Activated naive CD4-positive, alpha-beta T cell treated with anti-CD3 and anti-CD28 coated beads, Interleukin-2, amount 50 U/mL, for 16 hours (primary cell): ENCODE measurements at places on chromosomes 12 and 14.
A peak's percentile ranks its signal among the peaks of the same experiment; 100 is the strongest.

- DNase-seq = no peak
Measured at GRCh38 chr14:53328841-53329240, 175.7 kb upstream of the DDHD1 start.

- no peak for DNase-seq
Measured at GRCh38 chr14:26104717-26105116, 493.1 kb downstream of the NOVA1 start.

- DNase-seq = no peak
Measured at GRCh38 chr12:66275040-66275439, 27.3 kb upstream of the HELB start.

- DNase-seq = peak; percentile 2
Measured at GRCh38 chr12:34598851-34599529, 576.7 kb downstream of the ALG10 start.

DNA sequence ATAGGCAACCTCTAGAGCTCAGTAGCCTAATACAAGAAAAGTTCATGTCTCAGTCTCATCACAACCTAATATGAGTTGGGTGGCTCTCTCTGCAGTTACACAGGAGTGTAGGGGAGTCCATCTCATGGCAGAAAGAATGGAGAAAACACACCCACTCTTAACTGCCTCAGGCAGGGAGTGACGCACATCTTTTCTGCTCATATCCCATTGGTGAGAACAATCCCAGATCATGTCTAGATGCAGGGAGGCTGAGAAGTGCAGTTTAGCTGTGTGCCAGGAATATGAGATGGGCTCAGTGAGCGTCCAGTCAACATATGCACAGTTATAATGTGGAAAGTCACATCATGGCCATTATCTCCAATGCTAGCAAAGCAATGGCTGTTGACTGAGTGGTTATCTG is 59.3 kb upstream of the KCNA5 start:
- DNase-seq = no peak

DNA sequence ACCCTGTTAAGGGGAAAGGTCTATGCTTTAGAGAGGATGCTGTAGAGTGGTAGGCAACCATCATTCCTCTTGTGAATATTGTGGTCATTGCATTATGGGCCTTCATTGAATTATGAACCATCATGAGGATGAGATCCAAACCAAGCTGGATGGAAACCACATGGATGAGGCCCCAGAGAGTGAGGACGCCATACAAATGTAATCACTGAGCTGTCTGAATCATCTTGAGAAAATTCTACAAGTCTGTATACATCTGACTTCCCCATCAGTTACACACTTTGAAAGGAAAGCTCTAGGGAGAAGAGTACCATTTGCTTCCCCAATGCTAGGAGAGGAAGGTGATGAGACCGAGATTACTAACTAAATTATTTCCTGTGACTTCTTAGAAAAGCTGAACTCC is 172.9 kb downstream of the CACNA1C start:
- no peak for DNase-seq

GRCh38 chr12:131865180-131865875 is 29.1 kb upstream of the ULK1 start:
- no peak for DNase-seq

DNA sequence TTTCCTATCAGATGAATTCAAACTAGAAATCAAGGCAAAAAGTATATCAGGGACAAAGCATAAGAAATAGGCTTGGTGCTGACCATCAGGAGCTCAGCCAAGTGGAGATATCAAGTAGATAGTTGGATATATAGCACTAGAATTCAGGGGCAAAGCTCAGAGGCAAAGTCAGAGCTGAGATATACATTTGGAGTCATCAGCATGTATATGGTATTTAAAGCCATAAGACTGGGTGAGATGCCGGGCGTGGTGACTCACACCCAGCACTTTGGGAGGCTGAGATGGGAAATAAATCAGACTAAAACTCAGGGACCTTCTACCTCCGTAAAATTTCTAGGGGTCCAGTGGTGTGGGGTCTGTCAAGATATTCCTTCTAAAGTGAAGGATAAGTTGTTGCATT is 38.9 kb upstream of the LIMA1 start:
- DNase-seq = no peak

DNA sequence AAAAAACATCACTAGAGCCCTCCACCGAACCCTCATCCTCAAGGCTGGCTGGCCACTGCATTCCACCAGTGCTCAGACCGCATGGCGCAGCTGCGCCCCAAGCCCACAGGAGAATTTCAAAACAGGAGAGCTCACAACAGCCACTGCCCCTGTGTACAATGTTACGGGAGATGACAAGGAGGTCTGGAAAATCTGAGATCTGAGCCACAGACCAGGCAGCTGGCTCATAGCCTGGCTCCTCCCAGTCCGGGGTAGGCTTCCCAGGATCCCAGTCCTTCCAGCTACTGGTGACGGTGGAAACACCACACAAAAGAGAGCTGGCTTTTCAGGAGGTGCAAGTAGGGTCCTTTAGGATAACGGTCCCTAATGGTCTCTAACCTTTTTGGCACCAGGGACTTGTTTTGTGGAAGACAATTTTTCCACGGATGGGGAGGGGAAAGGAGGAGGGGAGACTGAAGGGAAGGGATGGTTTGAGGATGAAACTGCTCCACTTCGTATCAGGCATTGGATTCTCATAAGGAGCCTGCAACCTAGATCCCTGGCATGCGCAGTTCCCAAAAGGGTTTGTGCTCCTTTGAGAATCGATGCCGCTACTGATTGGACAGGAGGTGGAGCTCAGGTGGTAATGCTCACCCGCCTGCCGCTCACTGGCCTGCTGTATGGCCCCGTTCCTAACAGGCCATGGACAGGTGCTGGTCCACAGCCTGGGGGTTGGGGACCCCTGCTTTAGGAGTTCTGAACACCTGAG is 23.0 kb upstream of the NRDE2 start:
- DNase-seq = no peak

DNA sequence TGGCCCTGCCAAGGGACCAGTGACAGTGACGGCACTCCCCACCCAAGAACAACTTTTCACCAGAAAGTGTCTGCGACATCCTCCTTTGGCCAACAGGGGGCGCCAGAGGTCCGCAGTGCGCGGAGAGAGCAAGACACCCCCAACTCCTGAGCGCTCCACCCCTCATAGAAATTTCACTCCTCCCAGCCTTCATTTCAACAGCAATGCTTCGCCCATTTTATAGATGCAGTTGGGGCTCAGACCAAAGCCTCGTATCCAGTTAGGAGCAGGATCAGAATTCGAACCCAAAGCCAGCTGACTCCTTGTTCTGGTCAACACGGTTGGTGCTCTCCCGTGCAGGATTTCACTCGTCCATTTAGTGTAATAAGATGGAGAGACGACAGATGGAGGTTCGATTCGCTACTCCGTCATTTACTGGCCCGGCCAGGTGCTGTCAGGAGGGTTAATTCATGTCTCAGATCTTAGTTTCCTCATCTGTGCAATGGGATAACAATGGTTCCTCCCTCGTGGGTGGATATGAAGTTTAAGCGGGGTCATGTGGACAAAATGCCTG is 2.4 kb upstream of the POP5 start:
- peak; percentile 87 for DNase-seq

- peak; percentile 78 for DNase-seq
Measured at GRCh38 chr14:21852061-21852664, 178.5 kb upstream of the OR4E1 start.

- DNase-seq = no peak
Measured at GRCh38 chr14:97956581-97957340, 1159.6 kb downstream of the VRK1 start.

DNA sequence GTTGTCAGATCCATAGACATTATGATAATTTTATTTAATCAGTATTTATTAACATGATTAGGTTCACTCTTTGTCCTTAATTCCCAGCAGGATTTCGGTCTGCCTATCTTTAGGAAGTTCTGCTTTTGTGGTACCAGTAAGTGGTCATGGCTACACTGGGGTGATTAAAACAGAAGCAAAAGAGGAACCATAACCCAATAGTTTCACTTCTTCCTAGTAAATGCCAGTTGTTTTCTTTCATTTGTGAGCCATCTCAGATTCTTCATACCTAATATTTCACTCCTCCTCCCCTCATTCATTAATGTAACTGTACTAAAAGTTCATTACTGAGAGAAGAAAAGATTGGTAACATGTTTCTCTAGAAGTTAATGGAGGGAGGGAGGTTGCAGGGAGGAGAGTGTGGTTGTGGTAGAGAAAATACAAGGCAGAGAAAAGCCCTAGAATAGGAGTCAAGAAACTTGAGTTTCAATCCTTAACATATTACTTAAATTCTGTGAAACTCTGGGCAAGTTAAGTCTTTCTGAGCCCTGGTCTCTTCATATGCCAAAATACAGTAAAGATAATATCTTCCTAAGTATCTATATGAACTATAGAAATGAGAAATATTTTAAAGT is 101.2 kb downstream of the PEBP1 start:
- DNase-seq = no peak

DNA sequence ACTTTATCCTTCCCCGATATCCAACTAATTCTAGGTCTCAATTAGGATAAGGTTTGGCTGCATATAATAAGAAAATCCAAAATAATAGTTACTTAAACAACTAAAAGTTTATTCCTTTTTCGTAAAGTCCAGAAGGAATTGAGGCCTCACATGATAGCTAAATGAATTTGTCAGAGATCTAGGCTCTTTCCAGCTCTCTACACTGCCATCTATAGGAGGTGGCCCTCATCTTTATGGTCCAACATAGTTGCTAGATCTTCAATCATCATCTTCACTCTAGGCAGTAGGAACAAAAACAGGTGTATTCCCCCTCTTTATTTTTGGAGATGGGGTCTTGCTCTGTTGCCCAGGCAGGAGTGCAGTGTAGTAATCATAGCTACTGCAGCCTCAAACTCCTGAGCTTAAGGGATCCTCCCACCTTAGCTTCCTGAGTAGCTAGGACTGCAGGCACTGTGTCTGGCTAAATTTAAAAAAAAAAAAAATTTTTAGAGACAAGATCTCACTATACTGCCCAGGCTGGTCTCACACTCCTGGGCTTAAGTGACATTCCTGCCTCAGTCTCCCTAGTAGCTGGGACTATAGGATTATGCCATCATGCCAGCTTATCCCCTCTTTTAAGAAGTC is 46.5 kb upstream of the SAV1 start:
- DNase-seq = no peak

DNA sequence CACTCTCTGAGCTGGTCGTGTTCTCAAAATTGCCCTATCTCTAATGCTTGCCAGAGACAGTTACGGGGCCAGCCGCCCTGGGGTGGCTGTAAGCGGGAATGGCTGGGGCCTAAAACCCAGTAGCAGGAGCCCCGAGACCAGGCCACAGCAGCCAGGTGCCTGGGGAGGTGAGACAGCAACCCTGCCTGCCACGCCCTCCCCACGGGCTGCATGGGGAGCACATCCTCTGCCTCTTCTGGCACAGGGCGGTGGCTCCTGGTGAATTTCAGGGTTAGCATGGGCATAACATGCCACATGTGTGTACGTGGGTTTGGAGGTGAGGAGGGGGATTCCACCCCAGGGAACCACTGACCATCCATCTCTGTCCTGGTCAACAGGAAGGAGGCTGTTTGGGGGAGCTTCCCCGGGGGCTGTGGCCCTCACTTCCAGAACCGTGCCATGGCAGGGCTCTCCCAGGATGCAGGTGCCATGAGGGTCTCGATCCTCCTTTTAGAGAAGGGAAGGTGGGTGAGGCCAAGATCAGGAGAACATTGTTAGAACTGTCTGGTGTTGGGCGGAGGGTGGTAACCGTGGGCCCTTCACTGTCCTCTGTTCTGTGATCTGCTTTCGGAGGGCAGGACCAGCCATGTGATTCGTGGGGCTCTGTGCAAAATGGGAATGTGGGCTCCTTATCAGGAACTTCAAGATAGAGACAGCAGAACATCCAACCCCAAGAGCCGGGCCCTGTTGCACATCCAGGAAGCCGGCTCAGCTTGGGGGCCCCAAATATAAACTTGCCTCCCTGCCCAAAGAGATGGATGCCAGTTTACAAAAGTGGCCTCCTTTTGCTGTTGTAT is 312.2 kb upstream of the DIO3 start:
- DNase-seq = peak; percentile 6

- no peak for DNase-seq
Measured at GRCh38 chr12:90084018-90084417, 375.4 kb upstream of the ATP2B1 start.

DNA sequence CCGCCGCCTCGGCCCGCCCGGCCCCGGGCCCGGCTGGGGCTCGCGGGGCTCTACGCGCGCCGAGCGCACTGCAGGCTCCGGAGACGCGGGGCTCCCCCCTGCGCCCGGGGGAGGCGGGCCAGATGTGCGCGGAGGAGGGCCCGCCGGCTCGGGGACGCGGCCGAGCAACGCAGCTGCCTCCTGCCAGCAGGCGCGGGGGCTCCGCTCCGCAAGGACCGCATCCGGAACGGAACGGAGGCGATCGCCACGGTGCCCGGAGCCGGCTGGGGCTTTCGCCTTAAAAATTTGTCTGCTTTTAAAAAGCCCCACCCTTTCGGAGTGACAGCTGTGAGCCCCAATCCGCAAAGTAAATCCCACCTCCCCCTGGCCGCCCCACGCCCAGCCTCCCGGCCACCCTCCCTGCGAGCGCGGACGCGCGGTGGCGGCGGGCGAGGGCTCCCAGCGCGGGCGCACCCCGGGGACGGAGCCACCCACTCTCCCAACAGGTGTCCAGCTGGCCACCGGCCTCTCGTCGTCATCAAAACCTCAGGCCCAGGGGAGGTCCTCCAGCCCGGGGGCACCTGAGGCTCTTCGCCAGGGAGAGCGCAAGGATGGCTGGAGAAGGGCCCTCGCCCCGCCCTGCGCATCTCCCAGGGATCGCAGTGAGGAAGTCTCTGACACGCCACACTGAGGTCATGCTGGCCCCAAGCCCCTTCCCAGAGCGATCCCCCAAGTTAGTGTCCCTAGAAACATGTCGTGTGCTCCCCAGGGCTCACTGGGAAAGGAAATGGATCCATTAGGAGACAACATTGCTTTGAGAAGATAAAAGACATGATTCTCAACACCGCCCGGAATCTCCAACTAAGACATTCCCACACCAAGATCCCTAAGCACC is at the start of gene TMEM132D:
TSS of gene TMEM132D (minus strand) at position 70 of the 874 bp plus-strand sequence.
- DNase-seq = no peak

DNA sequence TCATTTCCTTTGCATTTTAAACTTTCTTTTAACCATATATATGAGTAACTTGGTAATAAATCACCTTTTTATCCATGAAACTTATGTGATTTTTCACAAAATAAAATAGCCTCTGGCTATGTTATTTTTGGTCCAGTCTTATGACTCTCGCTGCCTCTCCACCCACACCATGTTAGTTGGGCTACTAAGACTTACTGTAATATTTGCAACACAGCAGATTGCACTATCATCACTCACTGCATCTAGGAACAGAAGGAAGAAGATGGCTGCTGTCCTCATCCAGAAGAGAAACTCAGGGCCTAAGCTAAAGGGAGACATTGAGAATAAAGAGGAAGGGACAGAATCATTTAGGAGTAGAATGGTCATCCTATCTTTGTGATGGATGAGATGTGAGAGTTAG is 12.6 kb upstream of the B4GALNT3 start:
- no peak for DNase-seq
